Muscle of leg (tissue), 16 donors: ENCODE measurements at places on chromosomes 7 and 10.

- DNase-seq: no peak
Measured at GRCh38 chr7:32088451-32088881, 18.3 kb upstream of the PDE1C start.

DNA sequence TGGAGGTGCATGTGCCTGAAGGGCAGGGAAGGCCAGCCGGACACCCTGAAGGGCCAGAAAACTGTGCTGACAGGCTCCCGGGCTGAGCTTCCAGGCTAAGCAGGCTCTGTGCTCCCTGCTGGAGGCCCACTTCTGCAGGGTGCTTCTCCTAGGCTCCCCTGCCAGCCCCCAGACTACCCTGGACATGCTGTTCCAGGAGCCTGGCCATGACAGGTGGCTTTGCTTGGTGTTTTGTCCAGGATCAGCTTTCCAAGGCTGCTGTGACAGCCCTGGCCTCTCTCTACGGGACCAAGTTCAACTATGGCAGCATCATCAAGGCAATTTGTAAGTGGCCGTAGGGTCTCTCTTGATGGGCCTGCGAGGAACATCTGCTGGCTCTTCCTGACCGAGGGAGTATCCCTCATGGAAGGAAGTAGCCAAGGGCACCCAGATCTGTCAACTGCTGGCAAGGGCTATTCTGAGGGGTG lies 5.3 kb downstream of the CPA1 start:
- DNase-seq: no peak

GRCh38 chr10:2881720-2882620 lies 185.4 kb upstream of the PFKP start:
- DNase-seq: peak; percentile 70

- no peak for DNase-seq
Measured at GRCh38 chr7:131618391-131618790, 62.0 kb upstream of the PODXL start.

DNA sequence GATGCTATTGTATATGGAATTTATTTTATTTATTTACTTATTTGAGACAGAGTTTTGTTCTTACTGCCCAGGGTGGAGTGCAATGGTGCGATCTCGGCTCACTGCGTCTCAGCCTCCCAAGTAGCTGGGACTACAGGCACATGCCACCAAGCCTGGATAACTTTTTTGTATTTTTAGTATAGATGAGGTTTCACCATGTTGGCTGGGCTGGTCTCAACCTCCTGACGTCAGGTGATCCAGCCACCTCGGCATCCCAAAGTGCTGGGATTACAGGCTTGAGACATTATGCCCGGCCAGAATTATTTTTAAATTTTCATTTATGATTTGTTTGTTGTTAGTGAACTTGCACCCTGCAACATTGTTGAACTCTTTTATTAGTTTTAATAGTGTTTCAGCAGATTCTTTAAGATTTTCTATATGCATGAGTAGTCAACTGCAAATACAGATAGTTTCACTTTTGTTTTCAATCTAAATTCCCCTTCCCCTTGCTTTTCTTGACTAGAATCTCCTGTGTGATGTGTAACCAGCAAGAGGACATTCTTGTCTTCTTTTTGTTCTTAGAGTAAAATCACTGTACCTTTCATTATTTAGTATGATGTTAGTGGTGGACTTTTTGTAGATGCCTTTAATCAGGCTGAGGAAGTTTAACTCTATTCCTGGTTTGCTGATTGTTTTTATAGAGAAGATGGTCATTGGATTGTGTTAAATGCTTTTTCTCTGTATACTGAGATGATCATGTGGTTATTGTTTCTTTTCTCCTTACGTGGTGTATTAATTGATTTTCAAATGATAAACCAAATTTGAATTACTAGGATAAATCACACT lies 27.8 kb downstream of the ZNF33A start:
- DNase-seq: no peak

GRCh38 chr10:78004215-78005026 lies 24.9 kb downstream of the POLR3A start:
- DNase-seq: no peak

DNA sequence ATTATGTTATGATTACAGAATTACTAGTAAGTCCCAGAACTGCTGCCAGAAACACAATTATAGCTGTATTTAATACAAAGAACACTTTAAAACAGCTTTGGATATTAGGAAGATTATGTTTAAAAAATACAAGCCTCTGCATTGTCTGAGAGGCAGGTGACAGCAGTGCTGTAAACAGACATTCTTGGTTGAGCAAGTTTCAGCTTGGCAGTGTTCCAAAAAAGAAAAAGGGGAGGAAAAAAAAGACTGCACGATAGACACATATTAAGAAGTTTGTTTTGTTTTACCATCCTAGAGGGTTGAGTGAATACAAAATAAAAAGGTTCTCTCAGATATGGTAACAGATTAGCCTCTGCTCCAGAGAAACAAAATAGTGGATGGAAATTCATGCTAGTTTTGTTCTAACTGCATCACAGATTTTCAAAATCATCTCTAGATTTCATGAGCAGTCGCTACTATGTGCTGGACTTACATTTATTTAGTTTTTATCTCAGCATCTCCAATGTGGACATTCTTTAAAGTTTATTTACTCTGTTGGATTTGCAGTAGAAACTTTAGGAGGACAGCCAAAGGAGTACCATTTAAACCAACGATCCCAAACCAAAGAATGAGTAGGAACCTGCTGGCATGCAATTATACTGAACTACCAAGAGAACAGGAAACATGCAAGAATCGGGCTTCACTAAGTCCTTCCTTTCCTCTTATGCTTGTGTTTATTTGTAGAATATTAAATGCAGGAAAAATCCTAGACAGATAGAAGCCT lies 9.0 kb downstream of the FAM204A start:
- DNase-seq: peak; percentile 14

GRCh38 chr10:44787480-44788075 lies 123.6 kb upstream of the TMEM72 start:
- DNase-seq: no peak

GRCh38 chr7:16409777-16410176 lies 11.6 kb downstream of the CRPPA start:
- DNase-seq: no peak

- DNase-seq: peak; percentile 62
Measured at GRCh38 chr10:89256962-89257361, 5.4 kb upstream of the LIPA start.

- DNase-seq: no peak
Measured at GRCh38 chr7:116977172-116977571, 23.9 kb downstream of the ST7 start.

GRCh38 chr10:111146025-111146640 lies 69.3 kb downstream of the ADRA2A start:
- peak; percentile 9 for DNase-seq
